NCI-H345 (cell line): ENCODE measurements at places on chromosomes 11 and 22.

- DNase-seq: no peak
Observed at GRCh38 chr11:102416976-102417375, 35.6 kb downstream of the TMEM123 start.

DNA sequence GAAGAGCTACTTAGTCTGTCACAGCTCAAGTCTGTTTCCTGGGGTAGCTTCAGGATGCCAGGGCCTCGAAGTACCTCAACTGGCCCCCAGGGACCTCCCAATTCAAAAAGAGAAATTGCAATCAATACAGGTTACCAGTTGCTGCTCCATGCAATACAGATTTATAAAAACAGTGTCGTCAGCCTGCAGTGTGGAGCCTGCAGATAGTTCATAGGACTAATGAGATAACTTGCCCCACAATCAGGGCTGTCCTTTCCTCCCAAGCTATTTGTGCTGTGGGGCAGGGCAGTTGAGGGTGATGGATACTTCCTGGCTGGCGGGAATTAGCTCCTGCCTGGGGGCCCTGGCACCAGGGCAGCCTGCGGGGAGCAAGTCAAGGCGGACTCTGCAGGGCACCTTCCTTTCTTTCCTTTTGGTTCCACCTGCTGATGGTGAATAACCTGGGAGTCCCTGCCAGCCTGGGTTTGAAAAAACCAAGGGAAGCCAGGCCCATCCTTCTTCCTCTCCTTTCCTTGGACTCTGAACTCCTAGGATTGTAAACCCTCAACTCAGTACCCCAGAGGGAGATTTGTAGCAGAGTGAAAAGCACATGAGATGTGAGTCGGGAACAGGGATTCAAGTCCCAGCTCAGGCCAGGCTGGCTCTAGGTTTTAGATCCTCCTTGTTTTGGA, 216.6 kb downstream of the CEP164 start:
- DNase-seq: no peak

GRCh38 chr11:67376063-67376820, 2.8 kb upstream of the CLCF1 start:
- no peak for DNase-seq

DNA sequence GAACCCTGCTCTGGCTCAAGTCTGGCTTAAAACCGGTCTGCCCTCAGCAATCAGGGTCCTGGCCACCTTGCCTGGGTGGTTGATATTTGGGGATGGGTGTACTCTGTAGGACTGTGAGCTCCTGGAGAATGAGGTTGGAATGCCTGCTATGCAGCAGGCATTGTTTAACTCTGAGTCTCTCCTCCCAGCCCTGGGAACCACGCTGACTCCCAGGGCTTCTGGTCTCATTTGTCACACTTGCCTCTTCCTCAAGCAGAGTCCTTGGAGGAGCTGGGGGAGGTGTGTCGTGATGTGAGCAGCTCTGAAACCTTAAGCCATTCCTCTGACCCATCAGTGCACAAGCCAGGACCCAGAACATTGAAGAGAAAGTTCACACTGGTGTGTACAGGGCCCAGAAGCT, 340.1 kb downstream of the MN1 start:
- no peak for DNase-seq

- no peak for DNase-seq
Observed at GRCh38 chr11:12161137-12161536, 50.7 kb downstream of the MICAL2 start.

GRCh38 chr11:111101881-111102280, 143.6 kb upstream of the POU2AF2 start:
- no peak for DNase-seq

DNA sequence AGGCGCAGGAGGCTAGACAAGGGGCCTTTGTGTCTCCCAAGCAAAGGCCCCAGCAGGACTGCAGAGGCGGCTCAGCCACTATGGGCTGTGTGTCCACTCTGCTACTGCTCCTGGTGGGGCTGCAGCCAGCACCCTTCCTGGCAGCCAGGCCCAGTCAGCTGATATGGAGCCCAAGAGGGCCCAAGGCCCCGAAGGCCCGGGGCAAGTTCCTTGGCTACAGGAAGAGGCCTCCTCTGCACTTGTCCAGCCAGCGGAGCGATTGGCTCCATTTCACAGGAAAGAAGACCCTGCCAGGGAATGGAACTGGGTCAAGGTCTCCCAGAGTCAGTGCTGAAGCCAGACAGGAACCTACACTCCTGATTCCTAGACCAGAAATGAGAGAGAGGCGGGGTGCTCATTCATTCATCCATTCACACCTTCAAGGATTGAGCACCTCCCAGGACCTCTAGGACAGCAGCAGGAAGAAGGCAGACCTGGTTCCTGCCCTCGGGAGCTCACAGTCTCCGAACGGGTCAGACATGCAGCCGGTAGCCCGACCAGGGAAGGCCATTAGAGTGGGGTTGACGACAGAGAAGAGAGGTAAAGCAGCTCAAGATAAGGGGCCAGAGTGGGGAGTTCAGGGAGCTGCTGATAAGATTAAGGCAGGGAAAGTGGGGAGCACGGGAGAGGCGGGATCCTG, 811 bp upstream of the P2RY2 start:
- no peak for DNase-seq

- DNase-seq: no peak
Observed at GRCh38 chr11:96136613-96137298, 206.2 kb downstream of the MAML2 start.

DNA sequence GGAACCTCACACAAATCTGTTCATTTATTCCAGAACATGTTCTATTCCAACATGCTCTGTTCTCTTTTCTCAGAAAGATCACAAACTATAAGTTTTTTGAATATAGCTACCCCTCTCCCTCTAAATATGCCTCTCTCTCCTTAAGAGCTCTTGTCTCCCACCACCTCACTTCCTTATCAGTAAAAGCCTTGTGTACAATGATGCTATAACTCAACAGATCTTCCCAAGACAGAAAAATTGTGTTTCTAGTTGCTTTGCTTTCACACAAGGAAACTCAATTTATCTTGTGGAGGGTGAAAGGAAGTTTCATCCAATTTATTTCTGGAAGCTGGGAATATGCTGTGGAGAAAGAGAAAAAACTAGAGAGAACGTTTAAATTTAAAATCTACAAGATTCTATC, 64.4 kb downstream of the FAM76B start:
- DNase-seq: no peak

DNA sequence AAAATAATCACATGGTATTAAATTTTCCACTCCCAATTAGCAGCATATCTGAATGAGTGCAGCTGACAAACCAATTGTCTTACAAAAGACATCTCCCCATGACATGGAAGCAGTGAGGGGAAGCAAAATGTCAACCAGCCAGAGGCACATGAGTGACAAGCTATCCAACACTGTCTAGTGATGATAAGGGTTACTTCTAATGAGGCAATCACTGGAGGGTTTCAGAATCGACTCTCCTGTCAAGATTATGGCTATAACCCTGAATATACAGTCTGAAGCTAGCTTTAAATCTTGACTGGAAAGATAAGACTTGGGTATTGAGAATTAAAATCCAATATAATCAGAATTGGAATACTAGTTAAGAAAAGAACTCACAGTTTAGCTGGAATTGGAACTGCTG, 50.3 kb downstream of the AMBRA1 start:
- DNase-seq: no peak

GRCh38 chr11:8545698-8546366, 48.2 kb downstream of the STK33 start:
- DNase-seq: no peak

- DNase-seq: no peak
Observed at GRCh38 chr11:27420722-27421572, 51.6 kb downstream of the LGR4 start.

DNA sequence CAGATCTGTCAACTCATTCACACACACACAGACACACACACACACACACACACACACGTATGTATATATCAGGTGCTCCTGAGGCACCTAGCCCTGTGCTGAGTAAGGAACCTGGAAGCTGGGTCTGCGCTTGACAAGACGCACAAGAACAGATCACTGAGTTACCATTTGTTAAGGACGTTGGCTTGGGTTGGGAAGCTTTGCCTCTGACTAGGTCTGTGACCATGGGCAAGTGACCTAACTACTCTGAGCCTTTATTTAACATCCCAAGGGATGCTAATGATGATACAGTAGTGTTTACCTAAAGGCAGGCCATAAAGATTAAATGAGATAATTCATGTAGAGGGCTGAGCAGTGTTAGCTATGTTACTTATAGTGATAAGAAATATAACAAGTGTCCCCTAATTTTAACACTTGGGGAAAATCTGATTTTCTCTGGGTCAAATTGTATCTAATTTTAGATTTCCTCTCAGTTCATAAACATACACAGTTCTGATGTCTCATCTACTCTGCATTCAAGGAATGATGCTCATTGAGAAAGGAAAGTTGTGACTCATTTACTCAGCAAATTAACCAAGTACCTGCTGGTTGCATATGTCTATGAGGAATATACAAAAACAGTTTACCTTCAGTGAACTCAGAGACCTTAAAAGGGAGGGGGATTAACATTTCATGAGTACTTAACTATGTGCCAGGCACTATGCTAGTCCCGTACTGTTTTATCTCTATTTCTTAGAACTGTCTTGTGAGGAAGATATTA, 13.6 kb downstream of the RNF185 start:
- DNase-seq: no peak

DNA sequence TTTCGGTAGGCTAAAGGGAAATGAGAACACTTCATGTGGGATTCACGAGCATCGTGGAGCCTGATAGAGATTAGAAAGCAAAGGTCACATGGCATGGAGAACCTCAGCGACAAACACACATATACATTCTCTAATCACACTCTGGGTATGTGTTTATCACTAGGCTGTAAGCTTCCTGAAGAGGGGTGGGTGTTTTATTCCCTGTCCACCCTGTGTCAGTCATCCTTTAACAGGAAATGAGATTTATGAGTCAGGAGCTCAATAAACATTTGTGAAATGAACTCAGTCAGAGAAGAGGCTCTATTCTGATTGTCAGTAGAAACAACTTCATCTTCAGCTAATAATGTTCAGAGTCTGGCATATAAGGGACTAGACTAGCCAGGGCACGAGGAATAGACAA, 71.7 kb upstream of the EIF3M start:
- DNase-seq: no peak

DNA sequence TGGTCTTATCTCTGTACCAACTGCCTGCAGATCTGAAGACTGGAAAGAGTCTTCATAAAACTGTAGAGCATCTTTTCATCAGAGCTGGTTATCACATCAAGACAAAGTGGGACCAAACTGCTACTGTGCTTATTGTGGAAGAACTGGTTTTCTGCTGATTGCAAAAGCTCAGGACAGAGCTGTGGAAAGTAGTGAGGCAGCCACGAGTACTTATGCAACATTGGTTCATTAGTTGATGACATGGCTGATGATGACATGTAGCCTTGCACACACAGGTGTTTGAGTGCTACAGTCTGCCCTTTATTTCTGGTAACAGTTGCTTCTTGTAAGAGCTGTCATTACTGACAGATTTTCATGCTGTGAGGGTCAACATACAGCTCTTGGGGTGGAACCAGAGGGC, 185.4 kb upstream of the GUCY1A2 start:
- no peak for DNase-seq

GRCh38 chr11:103942646-103943045, 93.8 kb upstream of the DDI1 start:
- DNase-seq: no peak

GRCh38 chr11:56932572-56933220, 56.0 kb upstream of the OR5AK2 start:
- DNase-seq: no peak

- peak; percentile 58 for DNase-seq
Observed at GRCh38 chr11:12864316-12865156, 144.6 kb upstream of the RASSF10 start.

DNA sequence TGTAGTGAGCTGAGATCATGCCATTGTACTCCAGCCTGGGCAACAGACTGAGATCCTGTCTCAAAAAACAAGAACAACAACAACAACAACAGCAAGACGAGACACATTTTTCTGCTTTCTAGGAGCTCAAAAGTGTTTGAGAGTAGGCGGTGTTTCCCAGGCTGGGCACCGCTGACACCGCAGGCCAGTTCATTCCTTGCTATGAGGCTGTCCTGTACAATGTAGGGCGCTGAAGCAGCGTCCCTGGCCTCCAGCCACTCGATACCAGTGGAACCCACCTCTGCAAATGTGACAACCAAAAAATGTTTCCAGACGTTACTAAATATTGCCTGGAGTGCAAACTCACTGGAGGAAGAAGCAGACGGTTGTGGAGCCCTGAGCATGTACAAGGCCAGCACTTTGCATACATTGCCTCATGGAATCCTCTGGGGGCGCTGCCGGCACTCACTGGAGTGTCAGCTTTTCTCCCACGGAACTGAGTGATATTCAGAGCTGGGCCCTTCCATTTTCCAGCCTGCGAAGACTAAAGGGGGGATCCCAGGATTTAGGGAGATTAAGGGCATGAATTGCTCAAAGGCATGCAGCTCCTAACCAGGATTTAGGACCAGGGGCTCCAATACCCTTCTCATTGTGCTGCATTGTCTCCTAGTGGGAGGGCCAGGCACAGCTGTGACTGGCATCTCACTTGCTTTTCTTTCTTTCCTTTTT, 5.8 kb upstream of the MIEF1 start:
- DNase-seq: peak; percentile 29

DNA sequence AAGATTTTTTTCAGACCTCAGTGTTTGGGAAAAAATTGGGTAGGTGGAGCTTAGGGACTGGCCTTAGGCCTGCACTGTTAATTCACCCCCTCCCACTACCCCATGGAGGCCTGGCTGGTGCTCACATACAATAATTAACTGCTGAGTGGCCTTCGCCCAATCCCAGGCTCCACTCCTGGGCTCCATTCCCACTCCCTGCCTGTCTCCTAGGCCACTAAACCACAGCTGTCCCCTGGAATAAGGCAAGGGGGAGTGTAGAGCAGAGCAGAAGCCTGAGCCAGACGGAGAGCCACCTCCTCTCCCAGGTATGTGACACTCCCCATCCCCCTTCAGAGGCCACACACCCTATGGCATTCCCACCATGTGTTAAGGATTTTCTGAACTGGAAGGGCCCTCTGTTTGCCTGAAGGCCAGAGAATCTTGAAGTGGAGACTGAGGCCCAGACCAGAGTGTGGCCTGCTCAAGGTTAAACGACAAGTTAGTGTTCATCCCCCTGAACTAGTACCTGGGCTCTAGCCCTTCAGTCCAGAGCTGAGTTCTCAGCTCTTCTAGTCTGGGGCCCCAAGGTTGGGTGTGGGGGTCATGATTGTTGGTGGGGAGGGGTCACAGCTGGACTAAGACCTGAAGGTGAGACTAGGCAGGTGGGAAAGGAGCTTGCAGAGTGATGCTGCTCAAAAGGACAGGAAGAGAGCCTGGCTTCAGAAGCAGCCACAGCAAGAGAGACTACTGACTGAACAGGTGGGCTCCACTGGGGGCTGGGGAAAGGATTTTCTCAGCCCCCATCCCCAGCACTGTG, 2.3 kb upstream of the FOLR1 start:
- DNase-seq: no peak

GRCh38 chr11:95461858-95462257, 230.9 kb upstream of the SESN3 start:
- DNase-seq: no peak

- DNase-seq: no peak
Observed at GRCh38 chr22:48585916-48586798, 1241.5 kb downstream of the BRD1 start.
